ENCODE measurements at places on chromosomes 2 and 18.

DNA sequence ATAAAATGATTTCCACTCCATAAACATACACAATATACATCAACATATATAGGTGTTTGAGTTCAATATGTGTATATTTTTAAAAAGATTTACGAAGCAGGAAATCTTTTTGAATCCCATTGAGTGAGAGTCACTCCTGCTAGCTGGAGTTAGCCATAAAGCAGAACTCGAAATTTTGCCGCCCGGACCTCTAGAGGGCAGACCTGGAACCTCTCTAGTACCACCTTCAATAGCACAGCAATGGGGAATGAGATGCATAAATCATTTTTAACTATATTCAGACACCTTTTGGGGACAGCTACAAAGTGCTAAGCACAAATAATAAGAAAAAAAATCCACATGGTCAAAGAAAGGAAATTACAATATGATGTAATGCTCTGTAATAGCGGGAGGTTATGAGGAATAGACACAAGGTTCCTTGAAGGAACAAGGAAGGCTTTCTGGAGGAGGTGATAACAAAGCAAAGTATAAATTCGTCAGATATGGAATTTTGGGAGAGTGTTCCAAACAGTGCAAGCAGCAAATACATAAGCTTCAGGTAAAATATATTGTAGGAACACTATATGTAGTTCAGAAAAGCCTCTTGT lies 533.4 kb downstream of the ERBB4 start:
- no peak for DNase-seq

DNA sequence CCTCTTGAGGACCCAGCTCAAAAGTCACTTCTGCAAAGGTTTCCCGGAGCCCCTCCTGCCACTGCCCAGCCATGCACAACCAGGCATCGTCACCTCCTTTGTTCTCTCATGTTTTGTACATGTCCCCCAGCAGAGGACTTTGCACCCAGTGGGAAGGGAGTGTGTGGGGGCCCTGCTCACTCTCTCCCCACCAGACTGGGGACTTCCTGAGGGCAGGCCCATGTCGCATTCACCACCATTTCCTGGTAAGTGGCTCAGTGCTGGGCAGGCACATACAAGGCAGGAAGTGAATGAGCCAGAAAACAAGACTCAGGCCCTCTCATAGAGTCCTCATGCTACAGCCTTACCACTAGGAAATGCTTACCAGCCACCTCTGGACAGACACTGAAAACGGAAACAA lies 18.9 kb downstream of the MRPL35 start:
- no peak for DNase-seq

GRCh38 chr2:222393733-222394267 lies 30.5 kb upstream of the SGPP2 start:
- no peak for DNase-seq

DNA sequence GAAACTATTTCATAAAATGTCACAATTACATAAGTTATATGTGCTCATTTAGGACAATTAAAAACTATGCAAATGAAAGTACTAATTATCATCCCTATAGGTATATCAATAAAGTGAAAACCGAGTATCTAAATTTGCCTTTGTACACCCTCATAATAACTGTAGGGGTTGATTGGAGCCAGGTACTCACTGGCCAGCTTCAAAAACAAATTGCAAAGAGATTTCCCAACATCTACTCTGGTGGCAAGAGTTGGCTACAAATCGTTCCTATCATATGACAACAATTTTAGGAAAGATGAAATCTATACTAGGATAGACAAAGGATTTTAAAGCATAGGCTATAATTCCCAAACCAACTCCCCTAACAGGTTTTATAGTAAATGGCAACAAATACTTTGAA lies 556.4 kb downstream of the LRRTM4 start:
- DNase-seq: no peak

GRCh38 chr2:206733341-206733740 lies 15.1 kb upstream of the DYTN start:
- no peak for DNase-seq

GRCh38 chr2:132562245-132562644 lies 107.8 kb downstream of the LYPD1 start:
- DNase-seq: no peak

DNA sequence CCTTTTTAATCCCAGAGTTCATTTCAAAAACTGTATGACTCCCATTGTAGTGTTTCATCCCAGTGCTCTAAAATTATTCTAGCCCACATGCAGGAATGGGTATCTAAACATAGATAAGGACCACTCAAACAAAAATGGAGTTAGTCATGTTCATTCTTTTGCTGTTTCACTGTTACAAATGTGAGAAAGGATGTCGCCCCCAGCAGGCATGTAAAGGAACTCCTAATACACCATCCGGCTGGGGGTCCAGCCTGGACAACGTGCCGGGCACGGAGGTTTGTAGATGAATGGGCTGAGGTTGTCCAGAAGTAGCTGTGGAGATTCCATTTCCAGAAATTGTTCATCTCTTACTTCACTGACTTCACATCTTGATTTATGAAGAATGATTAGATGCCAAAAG lies 101.9 kb upstream of the RAB12 start:
- no peak for DNase-seq

- no peak for DNase-seq
Measured at GRCh38 chr2:58473165-58473564, 232.0 kb upstream of the FANCL start.

DNA sequence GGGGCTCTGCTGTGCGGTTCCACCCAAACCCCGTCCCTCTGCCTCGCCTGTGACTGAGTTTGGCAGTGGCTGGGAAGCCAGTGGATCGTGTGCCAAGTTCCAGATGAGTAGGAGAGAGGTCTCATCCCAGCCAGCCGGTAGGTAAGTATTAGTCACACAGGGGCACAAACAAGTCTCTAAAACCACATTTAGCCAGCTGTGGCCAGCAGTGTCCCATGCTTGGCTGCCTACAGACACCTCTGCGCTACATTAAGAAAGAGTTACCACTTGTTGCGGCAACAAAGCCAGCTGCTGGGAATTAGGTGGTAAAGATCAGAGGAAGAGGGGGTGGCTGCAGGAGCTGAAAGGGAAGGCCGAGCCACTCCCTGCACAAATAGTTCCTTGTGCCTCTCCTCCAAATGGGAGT lies 81.2 kb downstream of the GATA6 start:
- DNase-seq: no peak

DNA sequence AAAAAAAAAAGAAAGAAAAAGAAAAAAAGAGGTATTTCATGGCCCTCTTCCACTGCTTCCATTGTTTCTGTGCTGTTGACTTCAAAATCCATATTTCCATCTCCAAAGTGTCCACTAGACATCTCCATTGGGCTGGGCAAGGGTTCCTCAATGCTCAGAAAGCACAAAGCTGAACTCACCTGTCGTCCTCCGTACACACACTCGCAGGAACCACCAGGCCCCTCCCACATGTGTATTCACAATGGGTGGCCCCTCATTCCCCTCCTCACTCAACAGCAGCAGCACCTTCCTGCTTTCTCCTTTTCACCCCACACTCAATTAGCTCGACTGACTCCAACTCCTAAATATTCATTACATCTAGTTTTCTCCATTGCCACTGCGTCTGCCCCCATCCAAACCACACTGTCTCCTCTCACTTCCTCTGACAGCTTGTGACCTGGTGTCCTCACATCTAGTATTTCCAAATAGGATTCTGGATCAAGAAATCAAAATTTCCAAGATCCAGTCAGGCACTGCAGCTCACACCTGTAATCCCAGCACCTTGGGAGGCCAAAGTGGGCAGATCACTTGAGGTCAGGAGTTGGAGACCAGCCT lies 25.2 kb downstream of the OSBPL1A start:
- no peak for DNase-seq

DNA sequence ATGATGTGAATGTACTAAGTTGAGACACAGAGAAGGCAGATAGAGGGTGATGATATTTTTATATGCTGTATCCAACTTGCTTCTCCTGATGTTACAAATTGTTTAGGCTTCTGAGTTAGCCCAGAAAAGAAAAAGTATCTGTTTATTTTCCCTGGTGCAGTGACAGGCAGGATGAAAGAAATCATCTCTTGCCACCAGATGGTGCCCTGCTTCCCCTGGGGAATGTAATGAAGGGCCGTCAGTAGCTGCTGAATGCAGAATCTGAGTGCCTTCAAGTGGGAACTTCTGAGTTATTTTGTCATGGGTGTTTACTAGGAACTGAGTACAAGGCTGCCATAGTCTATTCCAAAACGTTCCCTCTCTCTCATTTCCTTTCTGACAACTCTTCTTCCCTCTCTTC lies 525.6 kb downstream of the MBD2 start:
- no peak for DNase-seq

DNA sequence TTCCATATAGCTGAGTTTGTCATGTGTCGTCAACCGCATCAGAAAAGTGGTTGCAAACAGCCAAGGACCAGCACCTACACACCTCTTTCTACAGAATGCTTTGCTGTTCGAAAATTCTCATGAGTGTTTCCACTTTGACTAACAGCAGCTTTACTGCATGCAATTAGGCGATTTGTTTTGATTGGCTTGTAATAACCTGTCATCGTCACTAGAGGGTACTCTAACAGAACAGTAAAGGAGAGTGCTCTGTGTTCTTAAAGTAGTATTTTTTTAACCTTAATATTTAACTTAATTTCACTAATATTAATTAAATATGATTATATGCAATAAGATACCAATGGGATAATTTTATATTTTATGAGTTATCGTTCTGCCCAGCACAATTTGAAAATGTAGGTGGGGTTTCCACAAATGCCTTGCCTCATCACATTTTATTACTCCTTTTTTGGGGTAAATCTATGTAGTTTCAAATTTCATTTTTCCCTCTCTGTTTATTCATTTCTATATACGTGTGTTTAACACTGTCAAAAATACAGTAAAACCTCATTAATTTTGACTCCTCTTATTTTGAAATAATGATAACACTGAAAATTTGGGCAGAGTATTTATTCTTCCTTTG lies 502.2 kb downstream of the NRXN1 start:
- no peak for DNase-seq

GRCh38 chr2:4340536-4340935 lies 637.2 kb downstream of the DCDC2C start:
- no peak for DNase-seq

GRCh38 chr18:27959101-27959500 lies 217.8 kb downstream of the CDH2 start:
- no peak for DNase-seq

GRCh38 chr2:223054193-223054781 lies 2.3 kb downstream of the KCNE4 start:
- no peak for DNase-seq

DNA sequence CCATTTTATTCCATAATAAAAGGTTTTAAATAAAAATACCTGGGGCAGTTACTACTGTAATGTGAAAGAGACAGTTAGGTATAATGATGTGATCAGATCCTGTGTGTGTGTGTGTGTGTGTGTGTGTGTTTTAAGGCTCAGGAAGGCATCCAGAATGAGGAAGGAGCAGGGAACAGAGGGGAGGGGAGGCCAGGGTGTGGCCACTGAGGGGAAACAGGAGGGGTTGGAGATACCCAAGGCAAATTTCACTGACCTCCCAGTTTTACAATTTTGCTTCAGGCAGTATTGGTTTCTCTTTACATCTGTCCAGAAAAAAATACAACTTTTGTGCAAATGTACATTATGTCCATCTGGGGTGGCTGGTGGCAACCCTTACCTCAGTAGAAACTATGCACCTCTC lies 163.5 kb upstream of the FBXO11 start:
- DNase-seq: no peak

DNA sequence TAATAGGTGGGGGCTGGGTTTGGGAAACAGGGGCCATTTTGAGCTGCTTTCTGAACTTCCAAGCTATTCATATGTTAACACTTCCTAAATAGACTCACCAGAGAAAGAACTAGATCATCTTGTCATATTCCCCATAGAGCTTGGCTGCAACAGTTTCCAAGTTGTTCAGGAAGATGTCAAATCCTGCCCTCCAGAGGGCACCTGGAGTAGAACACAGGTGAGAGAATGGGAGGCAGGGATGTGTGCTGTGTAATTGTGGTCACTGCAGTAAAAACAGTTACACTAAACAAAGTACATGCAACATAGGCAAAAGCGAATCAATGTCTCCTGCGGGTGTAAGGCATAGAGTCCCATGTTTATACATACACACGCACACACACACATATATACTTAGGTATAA lies 34.5 kb upstream of the LRRC30 start:
- DNase-seq: no peak

- DNase-seq: no peak
Measured at GRCh38 chr2:156818944-156819343, 382.8 kb downstream of the GPD2 start.

DNA sequence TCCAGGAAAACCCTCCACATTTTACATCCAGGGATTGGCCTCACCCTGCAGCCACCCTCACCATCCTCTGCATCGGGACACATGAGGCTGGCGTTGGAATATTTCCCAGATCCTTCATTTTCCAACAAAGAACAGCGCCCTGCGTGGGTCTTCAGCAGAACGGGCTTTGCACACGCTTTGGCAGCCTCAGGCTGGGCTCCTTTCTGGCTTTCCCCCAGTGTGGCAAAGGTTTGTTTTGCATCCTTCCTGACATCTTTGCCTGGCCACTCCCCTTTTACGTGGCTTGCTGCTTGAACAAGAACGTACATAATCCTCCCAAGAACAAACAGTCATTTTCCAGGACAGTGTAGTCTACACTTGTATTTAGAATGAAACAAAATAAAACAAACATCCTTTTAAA lies 25.6 kb upstream of the GREB1 start:
- DNase-seq: no peak

DNA sequence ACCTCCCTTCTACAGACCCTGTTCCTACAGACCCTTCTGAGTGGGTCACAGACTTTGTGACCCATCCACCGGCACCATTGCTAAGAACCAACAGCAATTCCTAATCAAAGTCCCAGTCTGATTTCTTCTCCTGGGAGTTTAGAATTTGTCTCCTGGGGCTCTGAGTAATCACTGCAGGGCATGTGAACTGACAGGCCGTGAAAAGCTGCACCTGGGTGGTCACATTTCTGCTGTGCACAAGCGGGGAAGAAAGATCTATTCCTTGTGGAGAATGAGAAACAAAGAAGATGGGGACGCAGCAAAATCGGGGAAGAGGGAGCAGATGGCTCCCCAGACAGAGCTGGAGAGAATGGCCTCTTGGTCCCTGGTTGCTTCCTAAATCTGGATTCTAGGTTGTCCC lies 151.0 kb downstream of the ARL4C start:
- no peak for DNase-seq

DNA sequence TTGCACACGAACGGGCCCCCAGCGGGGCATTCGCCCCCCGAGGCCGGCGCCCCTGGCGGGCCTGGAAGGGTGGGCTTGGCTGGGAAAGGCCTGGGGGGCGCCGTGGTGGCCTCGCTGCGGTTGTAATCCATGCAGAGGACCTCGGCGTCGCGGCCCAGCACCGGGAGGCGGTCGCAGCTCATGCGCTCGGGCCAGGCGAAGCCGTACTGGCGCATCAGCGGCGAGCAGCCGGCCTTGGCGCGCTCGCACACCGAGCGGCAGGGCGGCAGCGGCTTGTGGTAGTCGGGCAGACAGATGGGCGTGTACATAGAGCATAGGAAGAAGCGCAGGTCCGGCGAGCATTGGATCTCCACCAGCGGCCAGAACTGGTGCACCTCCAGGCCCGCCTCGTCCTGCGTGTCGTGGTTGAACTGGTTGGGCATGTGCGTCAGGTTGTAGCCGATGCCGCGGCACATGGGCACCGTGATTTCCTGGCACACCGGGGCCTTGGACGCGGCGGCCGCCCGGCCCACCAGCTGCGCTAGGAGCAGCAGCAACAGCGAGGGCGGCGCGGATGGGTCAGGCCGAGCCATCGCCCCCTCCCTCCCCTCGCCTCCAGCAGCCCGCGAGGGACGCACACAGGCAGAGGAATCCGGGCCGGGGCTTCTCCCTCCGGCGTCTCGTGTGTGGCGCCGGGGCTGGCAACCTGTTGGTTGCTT lies 1.4 kb downstream of the FZD5 start:
- DNase-seq: no peak
